Amygdala (tissue), 56 donors: ENCODE measurements at places on chromosomes 12 and 14.

GRCh38 chr12:32615441-32615840 lies 63.7 kb upstream of the DNM1L start:
- DNase-seq: no peak

GRCh38 chr12:64836856-64837255 lies 12.4 kb downstream of the TBC1D30 start:
- no peak for DNase-seq

GRCh38 chr14:97620066-97620465 lies 822.9 kb downstream of the VRK1 start:
- DNase-seq: no peak

- DNase-seq: no peak
Measured at GRCh38 chr12:38465020-38465419, 148.4 kb downstream of the ALG10B start.

DNA sequence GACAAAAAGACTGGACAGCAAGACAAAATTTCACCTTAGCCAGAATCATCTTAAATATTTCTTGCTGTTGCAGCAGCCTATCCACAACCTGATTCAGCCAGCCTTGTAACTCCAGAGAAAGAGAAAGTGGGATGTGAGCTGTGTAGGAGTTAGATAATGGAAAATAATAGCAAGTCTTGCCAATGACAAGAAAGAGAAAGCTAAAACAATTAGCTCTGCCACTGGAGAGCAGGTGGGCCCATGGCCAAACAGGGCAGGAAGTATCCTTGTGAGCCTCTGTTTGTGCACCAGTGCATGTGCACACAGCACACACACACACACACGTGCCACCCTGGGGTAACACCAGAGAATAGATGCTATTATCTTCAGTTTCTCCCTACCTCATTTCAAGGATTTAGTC lies 106.0 kb upstream of the CCDC196 start:
- DNase-seq: no peak

- no peak for DNase-seq
Measured at GRCh38 chr14:22047115-22047514, 373.5 kb upstream of the OR4E1 start.

- DNase-seq: no peak
Measured at GRCh38 chr12:92216092-92216491, 70.4 kb upstream of the BTG1 start.
